ENCODE measurements at places on chromosomes 12 and 14. TPM values are rescaled to one million over a fixed set of nuclear protein-coding genes. Genes with fewer than 3 reads are reported as not detected.

DNA sequence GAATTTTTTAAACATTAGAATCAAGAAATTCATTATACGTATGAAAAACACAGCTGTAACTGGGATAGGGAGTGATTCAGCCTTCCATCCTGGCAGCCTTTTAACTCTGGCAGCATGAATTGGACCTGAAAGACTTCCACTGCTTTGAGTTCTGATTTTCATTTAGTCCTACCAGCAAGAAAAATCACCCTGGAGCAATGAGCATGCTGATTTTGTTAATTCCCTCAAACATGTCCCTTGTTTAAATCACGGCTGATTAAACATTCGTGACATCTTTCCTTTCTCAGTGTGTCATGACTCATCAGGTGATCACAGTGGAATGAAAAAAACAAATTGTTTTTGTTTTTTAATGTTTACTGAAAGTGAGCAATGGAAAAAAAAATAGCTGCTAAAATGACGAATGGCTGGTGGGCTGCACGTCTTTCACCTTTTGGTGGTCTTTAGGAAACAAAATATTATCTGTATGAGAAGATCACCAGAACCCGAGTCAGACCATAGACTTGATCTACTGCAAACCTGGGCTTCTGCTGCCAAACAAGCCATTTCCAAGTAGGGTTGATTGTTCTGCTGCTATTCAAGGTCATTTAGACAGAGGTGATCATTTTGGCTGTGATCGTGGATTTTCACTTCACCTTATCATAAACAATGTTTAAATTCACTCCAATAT is 67.0 kb upstream of the CAND1 start:
- no peak overlapping the region for H3K4me3 ChIP-seq
- H3K4me1 ChIP-seq, result no peaks in the 10 kb centered on the region
- DNase-seq, result no peak
- no peak overlapping the region for H3K27ac ChIP-seq

GLS2 gene
- total RNA-seq, result 2.6 TPM

- no peak for DNase-seq
- H3K36me3 ChIP-seq, result no peaks in the 10 kb centered on the region
- H3K4me1 ChIP-seq, result no peaks in the 10 kb centered on the region
- no peak overlapping the region for H3K27ac ChIP-seq
These were observed 53.5 kb downstream of the CCDC85C start for GRCh38 chr14:99550387-99550992.

DNA sequence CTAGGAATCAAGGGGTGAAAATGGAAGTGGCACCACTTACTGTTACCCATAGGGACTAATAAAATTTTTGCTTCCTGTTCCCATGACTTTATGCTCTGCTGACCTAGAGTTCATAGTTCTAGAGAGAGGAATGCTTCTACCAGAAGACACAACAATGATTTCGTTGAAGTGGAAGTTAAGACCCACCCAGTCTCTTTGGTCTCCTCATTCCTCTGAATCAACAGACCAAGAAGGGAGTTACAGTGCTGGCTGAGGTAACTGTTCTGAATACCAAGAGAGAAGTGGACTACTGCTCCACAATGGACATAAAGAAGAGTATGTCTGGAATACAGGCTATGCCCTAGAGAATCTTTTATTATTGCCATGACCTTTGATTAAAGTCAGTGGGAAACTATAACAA is 23.5 kb upstream of the DYRK2 start:
- peaks cover 15% of the 10 kb centered on the region for H3K4me1 ChIP-seq
- peaks cover 13% of the 10 kb centered on the region for H3K36me3 ChIP-seq
- H3K27ac ChIP-seq, result no peak overlapping the region
- no peaks in the 10 kb centered on the region for H3K27me3 ChIP-seq
- H3K4me3 ChIP-seq, result no peak overlapping the region
- DNase-seq, result no peak

SETD1B gene
- total RNA-seq, result 33.0 TPM

GRCh38 chr12:51171884-51172514 is 936 bp downstream of the TFCP2 start:
- no peak for DNase-seq
- H3K4me3 ChIP-seq, result no peak overlapping the region
- H3K36me3 ChIP-seq, result peaks cover 7% of the 10 kb centered on the region
- H3K27ac ChIP-seq, result no peak overlapping the region
- peaks cover 9% of the 10 kb centered on the region for H3K4me1 ChIP-seq

GRCh38 chr12:118064608-118065007 is 3.6 kb upstream of the WSB2 start:
- no peak for DNase-seq
- peak overlapping the region; percentile 94 for H3K27ac ChIP-seq
- H3K4me3 ChIP-seq, result peak overlapping the region; percentile 92

FOXG1 gene
- total RNA-seq, result not detected

RNFT2 gene
- 11.8 TPM for total RNA-seq

SERPINA3 gene
- not detected for total RNA-seq

- peaks cover 2% of the 10 kb centered on the region for H3K27me3 ChIP-seq
- DNase-seq, result no peak
- H3K27ac ChIP-seq, result no peak overlapping the region
- no peaks in the 10 kb centered on the region for H3K36me3 ChIP-seq
- H3K4me1 ChIP-seq, result no peaks in the 10 kb centered on the region
These were observed 127.8 kb downstream of the CFAP54 start for GRCh38 chr12:96617178-96617577.

CCDC175 gene
- not detected for total RNA-seq

DNA sequence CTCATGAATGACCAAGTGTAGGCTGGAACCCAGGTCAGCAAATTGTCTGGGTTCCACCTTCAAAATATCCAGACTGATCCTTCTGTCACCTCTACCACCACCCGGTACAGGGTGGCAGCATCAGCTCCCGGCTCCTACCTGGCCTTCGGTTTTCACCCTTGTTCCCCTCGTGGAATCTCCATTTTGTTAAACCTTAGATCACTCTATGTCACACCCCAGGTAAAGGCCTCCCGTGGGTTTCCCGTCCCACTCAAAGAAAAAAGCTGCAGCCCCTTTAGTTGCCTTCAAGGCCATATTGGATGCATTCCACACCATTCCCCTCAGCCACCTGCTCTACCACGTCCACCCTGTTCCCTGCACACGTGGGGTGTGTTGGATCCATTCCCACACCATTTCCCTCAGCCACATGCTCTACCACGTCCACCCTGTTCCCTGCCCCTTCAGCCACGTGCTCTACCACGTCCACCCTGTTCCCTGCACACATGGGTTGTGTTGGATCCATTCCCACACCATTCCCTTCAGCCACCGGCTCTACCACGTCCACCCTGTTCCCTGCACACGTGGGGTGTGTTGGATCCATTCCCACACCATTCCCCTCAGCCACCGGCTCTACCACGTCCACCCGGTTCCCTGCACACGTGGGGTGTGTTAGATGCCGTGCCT is 23.8 kb downstream of the SLC6A13 start:
- H3K27ac ChIP-seq, result no peak overlapping the region
- no peaks in the 10 kb centered on the region for H3K36me3 ChIP-seq
- no peaks in the 10 kb centered on the region for H3K27me3 ChIP-seq
- no peaks in the 10 kb centered on the region for H3K4me1 ChIP-seq
- no peak for DNase-seq

DNA sequence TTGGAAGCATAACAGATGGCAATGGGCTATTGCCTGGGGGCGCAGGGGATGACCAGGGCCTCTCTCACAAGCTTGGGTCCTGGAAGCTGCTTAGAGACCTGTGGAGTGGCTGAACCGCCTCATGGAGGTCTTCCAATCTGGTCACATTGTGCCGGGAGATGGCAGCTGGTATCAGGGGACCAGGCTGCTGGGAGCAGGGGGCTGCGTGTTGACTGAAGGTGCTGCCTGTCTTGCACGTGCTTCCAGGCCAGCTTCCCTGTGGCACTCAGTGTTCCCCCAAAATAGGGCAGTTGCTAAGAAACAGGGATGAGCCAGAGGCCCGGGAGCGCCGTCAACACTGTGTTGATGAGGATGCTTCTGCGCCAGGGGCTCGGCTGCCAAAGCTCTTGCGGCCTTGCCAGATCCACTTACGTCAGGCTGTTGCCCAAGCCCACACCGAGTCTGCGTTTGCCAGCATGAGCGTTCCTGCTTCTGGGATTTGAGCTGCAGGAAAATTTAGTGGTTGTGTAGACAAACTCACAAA is 39.8 kb downstream of the ELK3 start:
- H3K27ac ChIP-seq, result no peak overlapping the region
- no peaks in the 10 kb centered on the region for H3K27me3 ChIP-seq
- peaks cover 30% of the 10 kb centered on the region for H3K36me3 ChIP-seq
- no peak overlapping the region for H3K4me3 ChIP-seq
- DNase-seq, result no peak
- peaks cover 41% of the 10 kb centered on the region for H3K4me1 ChIP-seq

DNA sequence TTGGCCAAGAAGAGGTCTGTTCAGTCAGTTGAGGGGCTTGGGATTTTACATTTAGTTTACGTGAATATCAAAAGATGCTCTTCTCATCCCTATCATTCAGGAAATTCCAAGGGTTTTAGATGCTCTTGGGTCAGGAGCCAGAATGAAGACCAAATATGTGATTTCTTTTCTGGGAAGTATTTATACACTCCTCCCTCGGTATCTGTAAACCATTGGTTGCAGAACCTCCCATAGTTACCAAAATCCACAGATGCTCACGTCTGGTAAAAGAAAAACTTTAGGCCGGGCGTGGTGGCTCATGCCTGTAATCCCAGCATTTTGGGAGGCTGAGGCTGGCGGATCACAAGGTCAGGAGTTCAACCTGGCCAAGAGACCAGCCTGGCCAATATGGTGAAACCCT is 75.9 kb downstream of the TNFAIP2 start:
- H3K27me3 ChIP-seq, result peaks cover 5% of the 10 kb centered on the region
- H3K36me3 ChIP-seq, result no peaks in the 10 kb centered on the region
- no peak overlapping the region for H3K4me3 ChIP-seq
- no peak for DNase-seq

DNA sequence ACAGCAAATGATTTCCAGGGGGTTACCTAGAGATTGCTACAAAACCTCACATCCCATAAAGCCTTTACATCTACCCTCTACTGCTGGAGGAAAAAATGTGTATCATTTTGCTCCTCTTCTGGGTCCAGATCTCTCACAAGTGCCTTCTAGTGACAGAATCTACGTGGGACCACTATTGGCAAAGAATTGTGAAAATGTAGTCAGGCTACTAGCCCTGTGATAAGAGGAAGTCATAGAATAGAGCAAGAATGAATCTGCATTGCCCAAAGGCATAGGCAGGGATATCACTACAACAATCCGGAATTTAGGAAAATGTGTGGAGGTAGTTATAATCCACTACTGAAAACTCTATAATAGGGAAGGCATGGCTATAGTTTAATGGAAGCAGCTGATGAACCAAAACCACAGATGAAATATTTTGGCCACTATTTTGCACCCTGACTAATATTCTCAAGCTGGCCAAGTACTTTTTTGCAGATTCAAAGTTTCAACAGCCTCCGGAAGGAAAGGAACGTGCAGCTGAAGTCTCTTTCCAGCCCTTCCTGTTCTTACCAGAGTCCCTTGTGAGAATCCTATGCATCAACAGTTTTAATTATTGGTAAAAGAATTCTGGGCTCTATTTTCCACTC is 176.8 kb downstream of the PHLDA1 start:
- H3K4me1 ChIP-seq, result peaks cover 5% of the 10 kb centered on the region
- H3K36me3 ChIP-seq, result no peaks in the 10 kb centered on the region
- DNase-seq, result no peak
- H3K4me3 ChIP-seq, result no peak overlapping the region
- no peak overlapping the region for H3K27ac ChIP-seq
- H3K27me3 ChIP-seq, result peaks cover 25% of the 10 kb centered on the region

EP400 gene
- 66.6 TPM for total RNA-seq

DNA sequence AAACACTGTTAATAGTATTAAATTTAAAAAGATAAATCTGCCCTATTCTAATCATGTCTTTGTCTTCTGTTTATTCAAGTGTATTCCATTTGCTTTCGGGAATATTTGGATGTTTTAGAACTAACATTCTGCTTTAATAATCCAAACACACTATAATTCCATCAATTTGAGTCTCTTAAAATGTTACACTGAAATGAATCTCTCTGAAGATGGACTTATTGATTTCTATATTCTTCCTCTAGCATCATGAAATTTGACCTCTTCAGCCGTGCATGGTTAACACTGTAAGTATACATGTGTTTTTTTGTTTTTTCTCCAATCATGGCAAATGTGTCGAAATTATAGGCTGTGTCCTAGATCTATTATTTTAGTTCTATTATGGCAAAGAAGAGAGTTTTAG is 339.2 kb downstream of the ACSS3 start:
- no peak overlapping the region for H3K27ac ChIP-seq
- DNase-seq, result no peak
- H3K27me3 ChIP-seq, result no peaks in the 10 kb centered on the region
- no peaks in the 10 kb centered on the region for H3K4me1 ChIP-seq

- peaks cover 4% of the 10 kb centered on the region for H3K27me3 ChIP-seq
- no peaks in the 10 kb centered on the region for H3K36me3 ChIP-seq
- no peaks in the 10 kb centered on the region for H3K4me1 ChIP-seq
- no peak for DNase-seq
- no peak overlapping the region for H3K27ac ChIP-seq
These were observed 17.1 kb upstream of the TSPAN11 start for GRCh38 chr12:30909349-30910037.

DNA sequence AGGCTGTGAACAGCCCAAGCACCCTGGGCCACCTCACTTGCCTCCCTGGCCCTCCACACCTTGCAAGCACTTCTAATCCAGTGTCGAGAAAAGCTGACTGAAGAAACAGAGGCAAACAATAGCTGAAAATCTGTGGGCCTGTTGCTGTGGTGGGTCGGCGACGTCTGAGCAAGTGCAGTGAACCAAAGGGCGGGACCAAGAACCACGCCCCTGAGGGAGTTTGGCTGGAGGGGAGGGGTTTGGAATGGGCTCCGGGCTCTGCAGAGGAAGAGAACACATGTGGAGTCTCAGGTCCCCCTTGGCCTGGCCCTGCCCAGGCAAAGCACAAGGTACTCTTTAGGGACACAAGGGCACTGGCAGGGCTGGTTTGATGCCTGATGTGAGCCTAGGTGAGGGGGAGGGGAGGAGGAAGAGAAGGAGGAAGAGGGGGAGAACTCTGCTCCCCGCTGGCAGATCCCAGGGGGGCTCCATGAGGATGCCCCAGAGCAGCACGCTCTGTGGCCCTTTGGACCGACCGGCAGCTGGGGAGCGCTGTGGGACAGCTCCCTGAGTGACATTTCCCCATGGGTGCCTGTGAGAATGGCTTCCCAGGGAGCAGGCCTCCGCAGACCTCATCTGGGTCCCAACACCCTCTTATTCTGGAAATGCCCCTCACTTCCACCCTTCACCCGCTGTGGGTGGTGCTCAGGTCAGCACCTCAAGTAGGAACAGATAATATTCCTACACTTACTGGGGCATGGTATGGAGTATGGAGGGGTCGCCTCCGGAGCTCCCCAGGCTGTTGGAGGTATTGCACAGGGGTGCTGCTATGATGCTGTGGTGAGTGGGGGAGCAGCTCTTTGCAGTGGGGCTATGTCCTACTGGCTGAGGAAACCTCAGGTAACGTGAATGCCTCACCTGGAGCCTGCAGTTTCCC is 85.5 kb downstream of the CPSF2 start:
- no peak overlapping the region for H3K27ac ChIP-seq
- H3K36me3 ChIP-seq, result no peaks in the 10 kb centered on the region
- no peaks in the 10 kb centered on the region for H3K4me1 ChIP-seq
- H3K4me3 ChIP-seq, result no peak overlapping the region
- H3K27me3 ChIP-seq, result peaks cover 2% of the 10 kb centered on the region

DNA sequence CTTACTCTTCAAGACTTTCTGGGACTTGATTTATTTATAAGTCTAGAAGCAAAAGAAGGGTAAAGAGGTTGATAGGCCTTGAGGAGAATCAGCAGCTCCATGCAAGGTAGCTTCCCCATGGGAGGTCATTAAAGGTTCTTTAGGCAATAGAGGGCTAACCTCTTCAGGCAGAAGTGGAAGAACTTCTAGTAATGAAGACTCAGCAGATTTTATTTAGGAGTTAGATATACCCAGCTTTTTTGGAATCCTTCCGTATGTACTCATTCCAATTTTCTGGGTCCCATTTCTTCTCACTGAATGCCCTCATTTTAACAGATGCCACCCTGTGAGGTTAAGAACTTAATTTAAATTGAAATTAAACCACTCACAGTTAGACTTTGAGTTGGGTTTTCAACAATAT is 565.6 kb downstream of the LRFN5 start:
- H3K27ac ChIP-seq, result no peak overlapping the region

All from activated T-helper 1 cell treated with anti-CD3 and anti-CD28 coated beads, Interleukin-12 subunit alpha, Interleukin-12 subunit beta, Interleukin-2, Interleukin-4 antibody, amounts not matched to agents 30 ng/mL and 10 ng/mL and 1 ng/mL, durations not matched to agents 14 hours and 24 hours and 36 hours (primary cell).